Thoracic aorta endothelial cell (primary cell): ENCODE measurements at places on chromosomes 16 and 17. TPM values are rescaled to one million over a fixed set of nuclear protein-coding genes. Genes with fewer than 3 reads are reported as not detected.

The EEF2K gene
- total RNA-seq, result 47.7 and 59.4 TPM in 2 replicates

The SLFN12 gene
- total RNA-seq, result 47.0 and 61.0 TPM in 2 replicates

The MC1R gene
- 2.7 and 2.9 TPM in 2 replicates for total RNA-seq

The ZNF286A gene
- 46.4 and 49.2 TPM in 2 replicates for total RNA-seq

The CDR2 gene
- total RNA-seq, result 39.5 and 43.2 TPM in 2 replicates

The SLC2A4 gene
- total RNA-seq, result under 0.01 and 0.14 TPM in 2 replicates

The NTN3 gene
- total RNA-seq, result not detected in 2 replicates

The ULK2 gene
- total RNA-seq, result 12.0 and 20.7 TPM in 2 replicates

The CMTM2 gene
- not detected in 2 replicates for total RNA-seq

The LPO gene
- total RNA-seq, result not detected in 2 replicates

The CD79B gene
- total RNA-seq, result 1.3 and 1.5 TPM in 2 replicates

The CCL3 gene
- not detected in 2 replicates for total RNA-seq

The OR1F1 gene
- total RNA-seq, result 0.14 TPM in 1 of 2 replicates, not detected in the other

The CD300E gene
- total RNA-seq, result not detected in 2 replicates
